Suppressor macrophage (primary cell): ENCODE measurements at places on chromosomes 13 and 19.
A peak's percentile ranks its signal among the peaks of the same experiment; 100 is the strongest.

DNA sequence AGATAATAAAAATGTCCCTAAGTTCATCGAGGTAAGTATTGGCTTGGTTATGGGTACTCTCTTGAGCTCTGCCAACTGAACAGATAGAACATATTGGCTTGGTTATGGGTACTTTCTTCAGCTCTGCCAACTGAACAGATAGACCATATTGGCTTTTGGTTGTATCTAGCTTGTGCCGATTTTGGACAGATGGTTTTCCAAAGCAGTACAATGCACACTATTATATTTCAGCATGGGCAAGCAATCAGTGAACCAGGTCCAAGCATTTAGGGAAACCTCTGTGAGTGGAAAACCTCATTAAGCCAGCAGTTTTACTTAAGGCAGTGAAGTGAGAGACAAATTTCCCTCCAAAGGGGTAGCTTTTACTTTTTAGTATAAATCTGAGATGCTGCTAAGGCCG, 1440.5 kb upstream of the SPRY2 start:
- no peak for DNase-seq

DNA sequence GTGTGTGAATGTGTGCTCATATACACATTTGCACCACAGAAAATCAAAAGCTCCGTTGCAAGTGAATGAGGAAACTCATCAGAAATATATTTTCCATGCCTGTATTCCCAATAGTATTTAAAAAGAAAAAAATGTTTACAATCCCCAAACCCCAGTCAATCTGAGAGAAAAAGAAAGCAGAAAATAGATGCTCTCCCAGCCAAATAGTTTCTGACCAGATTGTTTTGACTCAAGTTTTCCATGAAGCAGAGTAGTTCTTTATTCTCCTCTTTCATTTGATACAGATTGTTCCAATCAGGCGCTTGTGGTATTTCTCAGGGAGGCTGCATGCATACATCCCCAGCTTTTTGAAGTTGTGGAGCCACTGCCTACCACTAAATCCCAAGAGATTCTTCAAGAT, 110.6 kb downstream of the STARD13 start:
- no peak for DNase-seq

DNA sequence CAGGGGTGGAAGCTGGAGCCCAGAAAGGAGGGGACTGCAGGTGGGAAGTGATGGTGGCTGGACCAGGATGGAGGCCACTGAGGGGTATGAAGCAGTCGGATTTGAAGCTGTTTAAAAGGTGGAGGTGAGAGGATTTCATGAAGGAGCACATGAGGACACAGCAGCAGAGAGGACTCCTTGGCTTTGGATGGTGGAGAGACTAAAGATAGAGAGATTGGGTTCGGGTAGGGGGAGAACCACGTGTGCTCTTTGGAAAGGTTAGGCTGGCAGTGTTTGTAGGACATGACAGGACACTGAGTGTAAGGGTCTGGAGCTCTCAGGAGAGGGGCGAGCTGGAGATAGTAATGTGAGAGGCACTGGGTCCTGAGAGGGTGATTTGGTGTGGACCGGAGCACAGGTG, 8.8 kb downstream of the SNRPD2 start:
- DNase-seq = no peak

DNA sequence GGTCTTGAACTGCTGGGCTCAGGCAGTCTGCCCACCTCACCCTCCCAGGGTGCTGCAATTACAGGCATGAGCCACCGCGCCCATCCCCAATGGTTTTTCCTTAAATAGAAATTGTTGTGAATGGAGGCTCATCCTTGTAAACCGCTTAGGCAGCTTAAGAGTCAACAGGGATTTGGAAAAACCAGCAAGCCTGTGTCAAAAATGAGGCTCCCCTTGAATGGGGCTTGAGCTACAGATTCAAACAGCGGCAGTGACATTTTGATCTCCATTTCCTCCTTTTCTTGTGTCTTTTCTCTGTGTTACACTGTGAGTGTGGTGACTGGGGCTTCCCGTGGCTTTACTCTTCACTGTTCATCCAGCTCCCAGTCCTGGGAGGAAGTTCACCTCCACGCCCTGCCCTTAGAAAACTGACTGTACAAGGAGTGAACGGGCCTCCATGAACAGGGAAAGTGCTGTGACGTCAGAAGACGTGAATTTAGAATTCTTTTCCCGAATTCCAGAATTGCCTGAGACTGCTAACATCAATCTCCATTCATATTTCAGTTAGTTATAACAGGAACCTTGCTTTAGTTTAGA, 15.3 kb upstream of the RAB8A start:
- DNase-seq = no peak

GRCh38 chr19:30966486-30966885, 382.8 kb downstream of the TSHZ3 start:
- DNase-seq = peak; percentile 42

- no peak for DNase-seq
Observed at GRCh38 chr19:32971012-32971595, 654 bp downstream of the CEP89 start.

DNA sequence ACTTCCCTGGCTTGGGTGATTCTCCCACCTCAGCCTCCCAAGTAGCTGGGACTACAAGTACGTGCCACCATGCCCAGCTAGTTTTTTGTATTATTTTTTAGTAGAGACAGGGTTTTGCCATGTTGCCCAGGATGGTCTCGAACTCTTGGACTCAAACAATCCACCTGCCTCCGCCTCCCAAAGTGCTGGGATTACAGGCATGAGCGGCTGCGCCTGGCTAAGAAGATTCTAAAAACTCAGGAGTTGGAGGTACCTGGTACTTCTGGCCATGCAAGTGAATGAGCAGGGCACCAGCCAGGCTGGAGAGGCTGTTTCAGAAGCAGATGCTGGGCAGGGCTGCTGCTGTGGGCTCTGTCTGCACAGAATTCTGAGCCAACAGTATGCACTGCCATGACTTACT, 6.1 kb downstream of the MZF1 start:
- DNase-seq = no peak

GRCh38 chr13:78655906-78656305, 3.0 kb downstream of the OBI1 start:
- DNase-seq = no peak

GRCh38 chr13:88840085-88840484, 1168.9 kb downstream of the SLITRK5 start:
- DNase-seq = no peak

DNA sequence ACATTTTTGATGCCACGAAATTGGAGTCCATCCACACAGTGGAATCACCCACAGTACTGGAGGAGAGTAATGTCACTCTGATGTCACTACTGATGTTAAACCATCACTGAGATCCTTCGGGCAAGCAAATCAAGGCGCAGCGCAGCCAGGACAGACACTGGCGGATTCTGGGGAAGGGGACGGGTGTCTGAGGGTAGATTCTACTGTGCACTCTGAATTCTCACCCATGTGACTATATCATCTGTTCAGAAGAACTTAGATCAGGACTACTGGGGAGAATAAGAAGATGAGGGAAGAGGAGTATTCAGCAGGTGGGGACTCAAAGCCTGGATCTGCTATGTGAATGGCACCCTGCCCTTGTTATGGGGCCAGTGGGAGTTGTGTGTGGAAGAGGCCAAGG, 12.6 kb upstream of the SIGLEC6 start:
- no peak for DNase-seq

DNA sequence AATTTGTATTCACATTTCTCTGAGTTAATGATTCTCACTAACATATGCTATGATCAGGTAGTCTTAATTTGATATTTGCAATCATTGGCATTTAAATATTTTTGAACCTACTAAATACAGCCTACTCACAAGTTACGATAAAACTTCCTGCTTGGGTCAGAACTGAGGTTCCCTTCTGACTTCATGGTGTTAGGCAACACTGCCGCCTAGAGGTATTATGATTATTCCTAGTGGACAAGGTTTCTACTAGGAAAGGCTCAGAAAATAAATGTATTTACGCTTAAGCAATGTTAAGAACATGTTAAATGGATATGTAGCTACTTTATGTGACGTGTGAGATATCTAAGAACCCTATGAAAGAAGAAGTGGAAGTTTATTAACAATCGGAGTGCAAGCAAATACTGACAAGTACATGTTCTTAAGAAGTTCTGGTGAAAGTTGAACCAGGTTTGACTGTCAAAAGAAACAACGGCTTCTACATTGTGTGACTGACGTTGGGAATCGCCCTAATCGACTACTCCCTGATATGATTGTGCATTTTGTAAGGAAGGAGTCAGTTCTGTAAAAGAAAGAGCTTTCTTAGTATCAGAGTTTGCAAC, 1395.8 kb downstream of the SLITRK5 start:
- peak; percentile 66 for DNase-seq

DNA sequence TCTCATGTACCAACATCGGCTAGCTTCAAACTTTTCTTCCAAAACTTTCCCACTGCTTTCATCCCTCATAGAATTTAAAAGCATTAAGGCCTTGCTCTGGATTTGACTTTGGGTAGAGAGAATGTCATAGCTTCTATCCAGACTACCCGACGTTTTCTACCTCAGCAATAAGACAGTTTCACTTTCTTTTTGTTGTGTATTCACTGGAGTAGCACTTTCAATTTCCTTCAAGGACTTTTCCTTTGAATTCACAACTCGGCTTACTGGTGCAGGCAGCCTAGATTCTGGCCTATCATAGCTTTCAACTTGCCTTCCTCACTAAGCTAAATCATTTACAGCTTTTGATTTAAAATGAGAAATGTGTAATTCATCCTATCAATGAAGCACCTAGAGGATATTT, 420.4 kb upstream of the GPC6 start:
- DNase-seq = no peak

- DNase-seq = peak; percentile 76
Observed at GRCh38 chr19:5321851-5322681, 18.5 kb downstream of the PTPRS start.
